Mesenteric fat pad (tissue), 1 donor: ENCODE measurements at places on chromosomes 12 and 14.
A peak's percentile ranks its signal among the peaks of the same experiment; 100 is the strongest.

DNA sequence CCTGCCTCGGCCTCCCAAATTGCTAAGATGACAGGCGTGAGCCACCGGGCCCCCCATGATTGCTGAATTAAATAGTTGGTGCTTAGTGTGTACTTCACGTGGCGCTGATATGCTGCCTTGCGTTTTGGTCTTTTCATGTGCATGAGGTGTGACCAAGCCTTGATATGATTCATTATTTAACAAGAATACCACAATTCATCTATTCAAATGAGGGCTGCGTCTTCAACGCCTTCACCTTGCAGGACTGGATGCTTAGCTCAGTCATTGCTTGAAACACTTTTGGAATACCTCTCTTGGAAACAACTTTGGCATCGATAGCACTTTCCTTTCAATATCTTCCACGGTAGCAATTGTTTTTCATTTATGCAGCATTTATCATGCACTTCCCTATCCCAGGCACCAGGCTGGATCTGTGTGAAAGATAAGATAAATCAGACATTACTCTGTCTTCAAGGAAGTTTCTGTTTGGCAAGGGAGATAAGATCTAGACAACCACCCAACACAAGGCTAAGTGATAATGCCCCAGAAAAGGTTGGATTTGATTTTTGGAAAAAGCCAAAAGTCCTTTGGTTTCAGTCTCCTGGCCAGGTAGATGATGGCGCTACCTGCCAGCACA, 1.3 kb upstream of the TEAD4 start:
- DNase-seq: no peak

DNA sequence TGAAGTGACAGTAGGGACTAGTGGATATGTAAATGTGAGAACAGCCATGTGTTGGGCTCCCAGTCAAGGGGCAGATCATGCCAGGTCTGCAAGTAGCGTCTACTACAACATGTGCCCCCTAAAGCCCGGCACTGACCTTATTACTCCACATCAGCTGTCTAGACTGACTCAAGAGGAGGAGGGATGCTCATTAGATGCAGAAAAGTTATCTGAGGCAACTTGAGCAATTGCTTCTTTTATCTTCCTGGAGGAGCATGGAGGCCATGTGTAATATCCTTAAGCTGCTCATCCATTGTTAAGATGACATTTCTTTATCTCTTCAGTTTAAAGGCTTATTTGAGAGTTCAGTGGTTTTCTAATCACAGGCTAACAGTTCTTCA, 404.7 kb upstream of the FLRT2 start:
- no peak for DNase-seq

- no peak for DNase-seq
Measured at GRCh38 chr14:29601616-29602015, 326.0 kb downstream of the PRKD1 start.

DNA sequence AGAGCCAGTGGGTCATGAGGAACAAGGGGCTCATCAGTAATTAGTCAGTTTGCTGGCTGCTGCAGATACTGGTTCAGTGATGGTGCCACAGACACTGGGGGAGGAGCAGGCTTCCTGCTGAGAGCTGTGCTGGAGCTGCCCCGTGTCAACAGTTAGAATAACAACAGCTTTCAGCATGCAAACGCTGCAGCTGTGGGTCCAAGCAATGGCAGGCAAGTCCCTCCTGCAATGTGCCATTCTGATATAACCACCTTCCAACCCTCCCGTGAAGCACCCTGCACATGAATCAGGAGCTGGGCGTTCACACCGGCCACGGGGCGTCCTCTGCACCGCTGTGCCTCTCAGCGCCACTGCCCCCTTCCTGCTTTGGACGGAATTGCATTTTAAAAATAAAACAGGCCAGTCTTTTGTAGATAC, 258.4 kb upstream of the SFSWAP start:
- peak; percentile 82 for DNase-seq

DNA sequence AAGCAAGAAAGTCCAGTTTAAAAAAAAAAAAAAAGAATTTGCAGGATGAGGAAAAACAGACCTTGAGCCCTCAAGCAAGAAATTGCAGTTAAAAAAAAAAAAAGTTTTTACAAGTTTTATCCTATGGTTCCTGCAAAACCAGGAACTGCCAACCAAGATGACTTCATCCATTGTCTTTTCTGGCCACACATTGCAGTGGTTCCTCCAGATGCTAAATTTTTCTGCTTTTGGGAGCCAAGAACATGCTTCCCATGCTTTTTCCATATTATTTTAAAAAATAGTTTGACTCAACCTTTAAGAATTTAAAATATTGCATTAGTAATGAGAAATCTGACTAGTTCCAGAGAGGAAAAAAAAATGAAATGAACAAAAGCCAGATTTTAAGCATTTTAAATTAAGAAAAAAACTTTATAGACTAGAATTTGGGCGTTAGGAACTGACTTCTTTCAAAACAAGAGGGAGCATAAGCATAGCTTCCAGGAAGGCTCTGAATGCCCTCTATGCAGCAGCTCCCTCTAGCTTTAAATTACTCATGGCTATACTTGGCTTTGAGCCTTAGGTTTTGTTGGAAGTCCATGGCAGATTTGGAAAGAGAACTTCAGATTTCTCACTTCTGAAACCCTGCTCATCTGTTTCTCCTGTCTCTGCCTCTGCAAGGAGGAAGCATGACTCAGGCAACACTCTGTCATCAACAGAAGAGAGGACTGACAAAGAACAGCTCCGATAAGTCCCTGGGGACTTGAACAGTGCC, 124.5 kb downstream of the GPR65 start:
- DNase-seq: no peak

DNA sequence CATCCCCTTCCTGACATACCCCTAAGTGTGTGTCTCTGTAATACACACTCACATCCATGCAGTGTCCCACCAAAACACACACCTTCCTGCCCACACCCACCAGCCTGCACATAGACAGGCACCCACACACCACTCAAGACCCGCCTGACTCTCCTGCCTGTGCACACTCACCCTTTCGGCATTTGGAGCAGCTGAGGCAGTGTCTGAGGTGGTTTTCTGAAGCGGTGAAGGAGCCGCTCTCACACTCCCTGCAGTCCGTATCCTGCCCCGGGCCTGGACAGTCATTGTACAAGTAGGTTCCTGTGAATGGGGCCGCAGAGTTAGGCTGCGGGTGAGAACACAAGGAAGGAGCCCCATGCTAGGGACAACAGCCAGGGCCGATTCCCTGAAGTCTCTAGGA, 8.3 kb downstream of the TNFRSF1A start:
- no peak for DNase-seq

GRCh38 chr12:29634057-29634456, 136.6 kb upstream of the OVCH1 start:
- DNase-seq: no peak

DNA sequence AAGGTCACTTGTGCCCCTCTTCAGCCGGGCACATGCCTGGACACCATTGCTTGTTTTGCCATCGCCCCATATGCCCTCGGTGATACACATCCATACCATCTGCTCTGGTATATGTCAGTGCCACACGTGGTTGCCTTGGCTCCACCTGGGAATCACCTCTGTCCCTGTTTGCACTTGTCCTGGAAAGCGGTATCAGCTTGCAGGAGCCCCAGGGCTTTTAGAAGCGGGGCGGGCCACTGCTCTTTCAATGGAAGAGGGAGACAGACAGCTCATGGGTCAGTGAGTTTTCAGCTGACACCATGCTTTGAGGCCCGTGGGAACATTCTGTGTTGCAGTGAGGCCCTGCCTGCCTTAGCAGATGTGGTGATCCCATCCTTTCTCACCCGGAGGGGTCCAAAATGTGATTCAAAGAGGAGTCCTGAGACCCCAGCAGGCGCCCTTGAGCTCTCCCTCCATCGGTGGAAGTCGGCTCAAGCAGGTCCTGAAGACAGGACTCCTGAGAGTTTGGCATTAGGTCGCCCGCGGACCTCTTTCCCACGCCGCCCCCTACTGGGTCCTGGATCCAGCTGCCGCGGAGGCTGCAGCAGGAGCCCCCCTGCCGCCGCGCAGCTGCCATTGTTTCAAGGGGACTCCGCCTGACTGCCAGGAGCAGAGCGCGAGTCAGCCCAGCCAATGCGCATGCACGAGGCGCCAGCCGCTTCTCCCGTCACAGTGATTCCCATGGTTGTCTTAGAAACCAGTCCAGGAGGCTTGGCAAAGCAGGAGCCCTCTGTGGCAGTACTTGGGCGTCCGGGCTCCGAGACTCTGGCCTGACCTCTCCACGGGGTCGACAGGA, 773.2 kb upstream of the ALG10B start:
- no peak for DNase-seq
